ENCODE measurements at places on chromosomes 4 and X.

GRCh38 chr4:36138220-36138619 is 106.1 kb downstream of the ARAP2 start:
- no peak for DNase-seq

GRCh38 chrX:17377795-17378194 is 2.8 kb downstream of the NHS start:
- DNase-seq, result no peak

- no peak for DNase-seq
Observed at GRCh38 chr4:175419236-175419718, 392.8 kb downstream of the GPM6A start.

DNA sequence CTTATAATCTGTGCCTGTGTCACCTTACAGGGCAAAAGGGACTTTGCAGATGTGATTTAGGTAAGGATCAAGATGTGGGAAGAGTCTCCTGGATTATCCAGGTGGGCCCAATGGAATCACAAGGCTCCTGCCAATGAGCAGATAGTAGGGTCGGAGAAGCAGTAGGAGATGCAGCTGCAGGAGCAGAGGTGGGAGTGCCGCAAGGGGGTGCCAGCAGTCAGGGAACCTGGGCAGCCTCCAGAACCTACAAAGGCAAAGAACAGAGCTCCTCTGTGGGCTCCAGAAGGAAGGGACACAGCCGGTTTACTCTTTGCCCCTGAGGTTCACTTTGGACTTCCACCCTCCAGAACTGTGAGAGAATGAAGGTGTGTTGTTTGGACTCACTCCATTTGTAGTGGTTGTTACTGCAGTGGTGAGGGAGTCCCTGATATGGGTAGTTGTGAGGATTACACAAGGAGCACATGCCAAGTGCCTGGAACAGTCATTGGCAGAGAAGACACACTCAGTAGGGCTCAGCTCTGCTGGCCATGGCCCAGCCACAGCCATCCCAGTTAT is 318.5 kb downstream of the EVC2 start:
- DNase-seq, result no peak

DNA sequence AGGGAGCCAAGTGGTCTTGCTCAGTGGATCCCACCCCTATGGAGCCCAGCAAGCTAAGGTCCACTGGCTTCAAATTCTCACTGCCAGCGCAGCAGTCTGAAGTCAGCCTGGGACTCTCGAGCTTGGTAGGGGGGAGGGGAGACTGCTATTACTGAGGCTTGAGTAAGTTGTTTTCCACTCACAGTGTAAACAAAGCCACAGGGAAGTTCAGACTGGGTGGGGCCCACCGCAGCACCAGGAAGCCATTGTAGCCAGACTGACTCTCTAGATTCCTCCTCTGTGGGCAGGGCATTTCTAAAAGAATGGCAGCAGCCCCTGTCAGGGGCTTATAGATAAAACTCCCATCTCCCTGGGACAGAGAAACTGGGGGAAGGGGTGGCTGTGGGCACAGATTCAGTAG is 721.0 kb upstream of the NDST4 start:
- no peak for DNase-seq

GRCh38 chr4:187090401-187090800 is 366.7 kb upstream of the FAT1 start:
- no peak for DNase-seq

DNA sequence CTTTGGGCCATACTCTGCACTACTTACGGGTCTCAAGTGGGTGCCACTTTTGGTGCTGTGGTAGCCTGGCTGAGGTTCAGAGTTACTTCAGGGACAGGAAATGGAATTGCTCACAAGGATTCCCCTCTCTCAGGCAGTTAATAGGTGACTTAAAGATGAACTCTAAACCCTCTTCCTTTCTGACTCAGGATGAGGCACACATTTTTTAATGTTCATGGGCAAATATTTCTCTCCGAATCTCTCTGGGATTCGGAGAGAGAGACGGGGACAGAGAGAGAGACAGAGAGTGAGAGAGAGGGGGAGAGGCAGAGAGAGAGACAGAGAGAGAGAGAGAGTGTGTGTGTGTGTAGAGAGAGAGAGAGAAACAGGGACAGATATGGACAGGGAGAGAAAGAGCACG is 79.8 kb downstream of the NYX start:
- no peak for DNase-seq

- no peak for DNase-seq
Observed at GRCh38 chr4:12203945-12204344, 775.3 kb upstream of the HS3ST1 start.

DNA sequence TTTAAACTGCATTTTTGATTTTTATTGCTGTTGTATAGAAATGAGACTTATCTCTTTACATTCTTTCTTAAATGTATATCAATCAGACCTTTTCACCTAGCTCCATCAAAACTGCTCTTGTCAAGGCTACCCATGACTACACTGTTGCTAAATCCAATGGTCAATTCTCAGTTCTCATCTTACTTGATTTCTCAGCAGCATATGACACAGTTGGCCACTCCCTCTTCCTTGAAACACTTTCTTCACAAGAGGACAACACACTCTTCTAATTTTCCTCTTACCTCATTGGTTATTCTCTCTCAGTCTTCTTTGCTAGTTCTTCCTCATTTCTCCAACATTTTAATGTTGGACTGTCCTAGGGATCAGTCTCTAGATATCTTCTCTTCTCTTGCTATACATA is 94.1 kb upstream of the CITED1 start:
- DNase-seq, result no peak

- no peak for DNase-seq
Observed at GRCh38 chr4:37981844-37982720, 21.9 kb downstream of the PTTG2 start.

GRCh38 chrX:87727620-87728019 is 210.0 kb downstream of the KLHL4 start:
- no peak for DNase-seq

- DNase-seq, result no peak
Observed at GRCh38 chrX:1743105-1743504, 128.2 kb downstream of the ASMT start.
